ENCODE measurements at places on chromosomes 16 and 17.

- no peak for DNase-seq
Measured at GRCh38 chr16:23466162-23466885, 13.3 kb upstream of the COG7 start.

- DNase-seq, result no peak
Measured at GRCh38 chr16:86800894-86801293, 222.5 kb downstream of the FOXL1 start.

DNA sequence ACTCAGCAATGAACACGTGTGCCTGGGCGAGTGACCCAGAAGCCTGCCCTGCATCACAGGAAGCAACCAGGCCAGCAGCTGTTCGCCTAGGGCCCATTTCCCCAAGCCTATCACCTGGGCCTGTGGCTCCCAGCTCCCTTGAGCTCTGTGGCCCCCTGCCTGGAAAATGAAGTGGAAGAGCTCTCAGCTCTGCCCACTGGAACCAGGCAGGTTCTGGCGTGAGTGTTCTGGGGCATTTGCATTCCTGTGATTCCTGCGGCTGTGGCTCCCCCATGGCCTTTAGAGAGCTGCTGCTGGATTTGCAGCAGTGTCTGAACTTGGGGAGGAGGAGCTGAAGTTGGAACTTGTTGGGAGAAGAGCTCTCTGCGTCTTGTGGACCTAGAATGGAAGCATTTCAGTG, 22.8 kb downstream of the PGS1 start:
- DNase-seq, result no peak

DNA sequence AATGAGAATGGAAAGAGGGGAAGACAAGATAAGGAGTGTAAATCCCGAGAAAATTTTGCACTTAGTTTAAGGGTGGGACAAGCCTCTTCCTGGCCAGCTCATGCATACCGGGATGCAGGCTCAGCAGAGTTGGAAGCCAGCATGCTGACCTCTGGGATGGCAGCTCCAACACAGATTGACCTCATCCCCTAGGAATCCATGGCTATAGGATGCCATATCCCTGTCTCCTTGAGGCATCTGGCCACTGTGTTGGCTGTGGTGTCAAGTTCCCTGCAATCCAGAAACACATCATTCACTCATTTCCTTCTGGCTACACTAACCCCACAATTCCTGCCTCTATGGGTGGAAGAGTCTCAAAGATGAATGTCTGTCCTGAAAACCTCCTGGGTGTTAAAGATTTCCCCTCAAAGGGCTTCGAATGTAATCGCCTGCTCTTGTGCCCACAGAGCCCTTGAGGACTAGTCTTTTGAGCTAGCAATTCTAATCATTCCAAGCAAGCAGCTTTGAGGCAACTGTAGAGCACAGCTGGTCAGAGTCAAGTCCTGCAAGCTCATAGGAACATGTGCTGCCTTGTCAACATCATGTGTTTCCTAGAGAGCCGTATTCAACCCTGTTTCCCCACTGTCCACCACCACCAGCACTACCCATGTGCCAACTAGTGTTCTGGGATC, 141.4 kb downstream of the PMP22 start:
- DNase-seq, result no peak
